Naive thymus-derived CD8-positive, alpha-beta T cell (primary cell): ENCODE measurements at places on chromosomes 11 and 22.

- no peak for DNase-seq
These were observed 468.9 kb downstream of the LUZP2 start for GRCh38 chr11:24965748-24966147.

DNA sequence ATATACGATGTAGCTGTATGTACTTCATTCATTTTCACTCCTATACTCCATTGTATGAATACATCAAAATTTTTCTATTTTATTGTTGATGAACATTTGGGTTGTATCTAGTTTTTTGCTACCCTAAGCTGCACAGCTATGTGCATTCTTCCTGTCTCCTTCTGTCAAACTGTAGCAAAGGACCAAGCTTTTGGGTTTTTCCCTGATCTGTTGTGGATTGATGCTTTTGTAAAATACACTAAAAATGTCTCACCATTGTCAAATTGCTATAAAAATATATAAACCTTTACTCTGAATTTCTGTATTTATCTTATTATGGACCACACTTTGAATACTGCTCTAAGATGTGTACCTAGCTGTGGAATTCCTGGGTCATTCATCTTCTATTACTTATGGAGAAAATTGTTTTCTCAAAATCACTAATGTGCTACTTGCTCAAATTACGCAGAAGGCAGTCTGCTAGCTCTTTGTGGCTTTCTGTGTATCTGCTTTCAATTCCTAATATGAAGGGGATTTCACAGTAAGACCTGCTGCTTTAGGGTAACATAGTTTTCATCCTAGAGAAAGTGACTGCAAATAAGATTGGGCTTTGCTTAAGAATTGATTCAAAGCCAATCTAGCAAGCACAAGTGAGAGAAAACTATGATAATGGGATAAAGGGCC is 123.4 kb downstream of the CYP2R1 start:
- no peak for DNase-seq

GRCh38 chr11:57230316-57230715 is 6.7 kb downstream of the APLNR start:
- DNase-seq: no peak

- DNase-seq: no peak
These were observed 1.6 kb upstream of the KCNJ11 start for GRCh38 chr11:17389957-17390649.

DNA sequence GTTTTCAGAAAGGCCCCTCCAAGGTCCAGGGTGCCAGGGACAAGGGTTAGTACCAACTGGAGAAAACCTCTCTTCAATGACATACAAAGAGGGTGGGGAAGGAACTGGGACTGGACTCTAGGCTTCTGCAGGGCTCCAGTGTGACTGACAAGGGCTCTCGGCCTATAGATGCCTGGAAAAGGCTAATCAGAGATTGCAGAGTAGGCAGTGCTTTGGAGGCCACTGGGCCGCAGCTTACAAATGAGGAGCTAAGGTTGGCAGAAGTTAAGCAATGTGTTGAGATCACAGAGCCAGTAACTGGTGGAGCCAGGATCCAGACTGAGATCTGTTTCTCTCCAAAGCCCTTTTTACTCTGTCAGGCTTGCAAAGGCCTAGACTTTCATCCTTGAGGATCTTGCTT is 7.4 kb upstream of the DGKZ start:
- no peak for DNase-seq

- DNase-seq: no peak
These were observed 20.5 kb downstream of the GAL start for GRCh38 chr11:68704887-68705286.

GRCh38 chr11:69861901-69862300 is 42.7 kb upstream of the FGF3 start:
- no peak for DNase-seq

- no peak for DNase-seq
These were observed 8.4 kb downstream of the UCP3 start for GRCh38 chr11:74000307-74001133.
